ENCODE measurements at places on chromosomes 2 and 18.

GRCh38 chr2:141492816-141493215 lies 638.0 kb downstream of the LRP1B start:
- DNase-seq = no peak

- no peak for DNase-seq
Measured at GRCh38 chr2:29064346-29064715, 10.0 kb downstream of the PCARE start.

GRCh38 chr2:85240055-85240454 lies 87.7 kb downstream of the TGOLN2 start:
- DNase-seq = no peak

DNA sequence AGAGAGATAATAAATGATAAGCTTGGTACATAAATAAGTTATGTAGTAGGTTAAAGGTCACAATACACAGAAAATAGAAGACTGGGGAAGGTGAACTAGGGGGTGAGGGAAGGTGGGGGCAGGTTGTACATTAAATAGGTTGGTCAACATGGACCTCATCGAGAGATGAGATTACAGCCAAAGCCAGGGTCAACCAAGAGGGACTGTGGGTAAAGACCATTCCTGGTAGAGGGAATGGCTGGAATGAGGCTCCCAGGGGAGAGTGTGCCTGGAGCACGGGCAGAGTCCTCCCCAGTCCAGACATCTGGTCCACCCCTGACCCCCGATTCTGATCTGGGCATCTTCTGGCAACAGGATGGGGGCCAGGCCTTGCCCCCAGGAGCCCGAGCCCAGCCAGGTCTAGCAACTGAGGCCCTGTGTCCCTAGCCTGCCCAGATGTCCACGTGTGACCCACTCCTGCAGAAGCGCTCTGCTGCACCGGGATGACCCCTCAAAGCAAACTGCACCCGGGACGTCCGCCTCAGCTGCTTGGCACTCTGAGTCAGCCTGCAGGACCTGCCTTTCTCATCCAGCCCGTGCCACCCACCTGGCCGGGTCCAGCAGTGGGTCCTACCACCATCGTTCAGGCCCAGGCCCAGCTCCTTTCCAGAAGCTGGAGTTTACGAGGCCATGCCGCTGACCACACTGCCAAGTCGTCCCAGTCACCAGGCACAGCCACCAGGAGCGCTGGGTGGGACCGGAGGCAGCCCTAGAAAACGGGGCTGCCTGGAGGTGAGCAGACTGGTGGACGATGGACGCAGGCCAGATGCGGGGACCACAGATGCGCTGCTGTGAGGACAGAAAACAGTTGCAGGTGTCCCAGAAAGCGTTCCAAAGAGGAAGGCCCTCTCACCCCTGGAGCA lies 56.2 kb upstream of the ID2 start:
- DNase-seq = no peak

- DNase-seq = no peak
Measured at GRCh38 chr2:169073211-169073962, 4.0 kb downstream of the DHRS9 start.

DNA sequence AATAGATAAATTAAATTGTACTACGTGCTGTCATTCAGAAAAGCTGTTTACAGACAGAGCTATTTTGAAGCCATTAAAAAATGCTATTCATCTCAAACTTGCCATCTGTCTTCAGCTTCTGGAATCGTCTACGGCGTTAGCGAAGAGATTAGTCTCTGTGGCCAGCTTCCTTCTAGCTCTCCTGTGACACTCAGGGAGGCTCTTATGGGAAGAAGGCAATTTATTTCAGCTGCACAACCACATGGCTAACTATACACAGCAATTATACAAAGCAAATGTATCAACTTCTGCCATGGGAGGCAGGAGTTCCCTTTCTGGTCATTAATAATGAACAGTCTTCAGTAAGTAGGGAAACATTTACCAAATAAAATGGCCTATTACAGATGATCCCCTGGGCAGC lies 6.3 kb downstream of the CTAGE1 start:
- DNase-seq = no peak

- no peak for DNase-seq
Measured at GRCh38 chr2:29770846-29771245, 150.5 kb downstream of the ALK start.

DNA sequence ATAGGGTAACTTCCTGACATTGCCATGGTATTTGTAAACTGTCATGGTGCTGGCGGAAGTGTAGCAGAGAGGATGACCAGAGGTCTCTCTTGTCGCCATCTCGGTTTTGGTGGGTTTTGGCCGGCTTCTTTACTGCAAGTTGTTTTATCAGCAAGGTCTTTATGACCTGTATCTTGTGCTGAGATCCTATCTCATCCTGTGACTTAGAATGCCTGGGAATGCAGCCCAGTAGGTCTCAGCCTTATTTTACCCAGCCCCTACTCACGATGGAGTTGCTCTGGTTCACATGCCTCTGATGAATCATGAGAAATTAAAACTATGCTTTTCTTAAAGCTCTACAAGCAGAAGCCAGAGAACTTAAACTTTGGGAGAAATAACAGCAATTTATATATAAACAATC lies 12.7 kb upstream of the NFU1 start:
- no peak for DNase-seq

- DNase-seq = no peak
Measured at GRCh38 chr2:60957643-60958042, 59.9 kb upstream of the PEX13 start.

- peak; percentile 27 for DNase-seq
Measured at GRCh38 chr2:176554101-176555048, 285.1 kb downstream of the MTX2 start.

DNA sequence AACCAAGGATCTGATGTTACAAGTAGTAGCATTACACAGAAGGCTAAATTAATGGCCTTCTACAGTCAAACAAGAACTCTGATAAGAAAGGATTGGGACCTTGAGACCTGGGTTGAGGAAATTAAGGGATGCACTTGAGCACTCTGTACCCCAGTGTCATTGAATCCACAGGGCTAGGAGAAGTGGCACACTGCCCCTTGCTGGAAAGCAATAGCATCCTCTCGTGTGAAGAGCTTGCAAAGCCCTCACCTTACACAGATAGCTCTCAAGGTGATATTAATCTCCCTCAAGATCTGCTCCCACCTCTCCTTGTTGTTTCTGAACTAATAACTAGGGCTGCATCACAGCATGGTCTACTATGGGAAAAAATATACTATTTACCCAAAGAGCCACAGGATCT lies 26.5 kb upstream of the CHST9 start:
- DNase-seq = no peak

All from stimulated activated naive CD8-positive, alpha-beta T cell treated with anti-CD3 and anti-CD28 coated beads, Interleukin-15, Interleukin-2, amounts not matched to agents 100 U/mL and 50 U/mL, for 24 hours (primary cell).